Glomerular endothelial cell (primary cell): ENCODE measurements at places on chromosomes 1 and 21. TPM values are rescaled to one million over a fixed set of nuclear protein-coding genes. Genes with fewer than 3 reads are reported as not detected.

The CFAP126 gene
- not detected in 2 replicates for total RNA-seq

The APOBEC4 gene
- not detected in 2 replicates for total RNA-seq

The SLFNL1 gene
- total RNA-seq = 0.05 and 0.18 TPM in 2 replicates

The GPR52 gene
- 2.9 TPM in 1 of 2 replicates, not detected in the other for total RNA-seq

The KRTAP20-1 gene
- not detected in 2 replicates for total RNA-seq

The TRABD2B gene
- total RNA-seq = 0.05 and 0.06 TPM in 2 replicates

The TMEM269 gene
- total RNA-seq = not detected in 2 replicates

The SLC26A9 gene
- 0.05 and 0.23 TPM in 2 replicates for total RNA-seq

The OSCP1 gene
- 2.9 and 5.8 TPM in 2 replicates for total RNA-seq

The SYT2 gene
- total RNA-seq = not detected in 2 replicates
